ENCODE measurements at places on chromosomes 3 and 15. TPM values are rescaled to one million over a fixed set of nuclear protein-coding genes. Genes with fewer than 3 reads are reported as not detected.

Gene DZIP3
- 16.7 TPM for total RNA-seq

Gene TMEM207
- total RNA-seq: not detected

DNA sequence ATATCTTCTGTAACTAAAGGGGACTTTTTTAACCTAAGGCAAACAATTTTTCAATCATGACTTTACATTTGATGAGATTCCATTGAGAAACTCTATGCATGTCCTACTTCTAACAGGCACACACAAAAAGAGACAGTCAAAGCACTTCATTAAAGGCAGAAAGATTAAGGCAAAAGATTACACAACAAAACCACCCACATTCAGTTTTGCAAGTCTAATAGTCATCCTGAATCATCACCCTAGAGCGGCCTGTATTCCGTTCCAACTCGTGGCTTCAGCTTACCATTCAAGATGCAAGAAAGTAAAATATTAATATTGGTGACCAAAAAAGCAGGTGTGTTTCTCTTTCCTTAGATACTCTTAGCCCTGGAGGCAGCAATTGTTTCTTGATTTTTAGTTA lies 205.9 kb downstream of the P3H2 start:
- no peak for DNase-seq

DNA sequence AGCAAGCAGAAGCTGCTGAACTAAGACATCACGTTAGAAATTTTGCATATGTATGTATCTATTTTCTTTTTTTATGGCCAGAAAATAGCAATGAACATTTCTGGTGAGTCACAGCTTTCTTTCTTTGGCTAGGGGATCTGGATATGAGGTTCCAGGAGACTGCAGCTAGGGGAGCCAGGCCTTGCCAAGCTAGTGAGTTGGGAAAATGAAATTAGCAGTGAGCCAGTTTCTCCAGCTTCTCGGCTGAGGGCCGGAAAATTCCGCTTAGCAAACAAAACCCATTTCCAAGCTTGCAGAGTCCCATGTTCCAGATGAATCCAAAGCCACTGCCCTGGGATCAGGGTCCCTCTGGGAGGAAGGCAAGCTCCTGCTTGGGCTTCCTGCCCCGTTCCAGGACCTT lies 137.6 kb downstream of the SRGAP3 start:
- no peak for DNase-seq

GRCh38 chr3:87924485-87924884 lies 134.3 kb downstream of the CGGBP1 start:
- DNase-seq: no peak

DNA sequence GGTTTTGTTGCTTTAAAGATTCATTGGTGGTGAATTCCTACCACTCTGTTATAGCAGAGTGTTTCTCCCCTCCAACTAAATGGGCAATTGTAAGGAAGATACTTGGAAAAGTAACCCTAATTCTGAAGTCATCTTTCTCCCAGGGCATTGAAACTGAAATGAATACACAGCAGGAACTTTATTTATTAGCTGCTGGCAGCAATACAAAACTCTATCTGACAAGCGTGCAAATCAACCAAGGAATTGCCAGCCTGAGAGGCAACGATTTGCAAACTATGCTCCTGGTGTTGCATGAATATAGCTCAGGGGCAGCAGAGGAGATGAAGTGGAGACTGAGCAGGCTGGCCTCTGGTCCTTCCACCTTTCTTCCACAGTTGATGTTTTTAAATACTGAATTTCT lies 48.9 kb downstream of the CD200R1 start:
- DNase-seq: no peak

DNA sequence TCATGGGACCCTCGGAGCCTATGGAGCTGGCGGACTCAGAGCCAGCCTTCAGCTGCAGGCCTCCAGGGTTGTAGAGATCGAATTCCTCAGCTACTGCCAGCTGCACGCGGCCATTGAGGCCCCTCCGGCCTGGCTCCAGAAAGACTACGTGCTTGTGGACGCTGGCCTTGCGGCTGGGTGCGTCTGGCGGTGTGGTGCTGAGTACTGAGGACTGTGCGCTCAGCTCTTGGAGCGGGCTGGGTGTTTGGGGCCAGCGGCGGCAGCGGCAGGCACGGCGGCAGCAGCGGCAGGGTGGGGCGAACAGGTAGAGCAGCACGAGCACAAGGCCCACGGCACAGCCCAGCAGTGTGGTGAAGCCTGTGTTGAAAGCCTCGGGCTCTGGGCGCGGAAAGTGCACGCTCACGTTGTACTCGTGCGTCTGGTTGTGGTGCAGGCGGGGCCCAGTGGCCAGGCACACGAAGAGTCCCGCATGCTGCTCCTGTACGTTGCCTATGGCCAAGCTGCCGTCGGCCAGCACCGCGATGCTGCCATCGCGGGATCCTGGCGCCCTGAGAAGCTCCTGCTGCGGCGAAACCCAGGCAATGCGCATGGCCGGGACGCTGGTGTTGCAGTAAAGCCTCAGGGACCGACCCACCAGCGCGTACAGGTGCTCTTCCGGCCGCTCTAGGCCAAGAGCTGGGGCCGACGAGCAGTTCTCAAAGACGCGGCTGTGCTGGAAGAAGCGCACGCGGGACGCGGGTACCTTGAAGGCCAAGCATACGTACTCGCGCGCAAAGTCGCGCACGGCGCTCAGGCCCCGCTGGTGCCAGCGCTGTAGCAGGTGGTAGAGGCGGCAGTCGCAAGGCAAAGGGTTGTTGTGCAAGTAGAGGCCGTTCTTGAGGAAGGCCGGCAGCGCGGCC lies 1.3 kb downstream of the AMIGO3 start:
- DNase-seq: no peak

- DNase-seq: no peak
Observed at GRCh38 chr15:73570355-73571032, 62.7 kb downstream of the NPTN start.

DNA sequence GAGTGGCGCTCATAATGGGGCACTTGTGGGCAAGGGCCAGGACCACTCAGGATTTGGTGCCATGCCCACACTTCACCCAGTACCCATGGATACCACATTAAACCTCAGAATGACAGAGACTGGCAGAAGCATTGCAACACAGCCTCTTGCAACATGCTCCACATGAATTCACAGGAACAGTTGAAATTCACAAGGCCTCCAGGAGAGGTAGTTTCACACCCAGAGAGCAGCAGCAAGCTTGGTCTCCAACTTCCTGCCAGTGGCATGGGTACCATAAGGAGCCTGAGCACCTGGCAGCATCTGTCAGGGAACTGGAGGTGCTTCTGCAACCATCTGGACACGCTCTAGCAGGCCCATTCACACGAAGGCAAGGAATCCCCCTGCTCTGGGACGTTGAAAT lies 101.0 kb downstream of the OSBPL10 start:
- no peak for DNase-seq

Measured in activated B cell treated with CpG ODN at 0.5 μM for 24 hours (primary cell).